SJSA1 (cell line): ENCODE measurements at places on chromosomes 16 and 17.

DNA sequence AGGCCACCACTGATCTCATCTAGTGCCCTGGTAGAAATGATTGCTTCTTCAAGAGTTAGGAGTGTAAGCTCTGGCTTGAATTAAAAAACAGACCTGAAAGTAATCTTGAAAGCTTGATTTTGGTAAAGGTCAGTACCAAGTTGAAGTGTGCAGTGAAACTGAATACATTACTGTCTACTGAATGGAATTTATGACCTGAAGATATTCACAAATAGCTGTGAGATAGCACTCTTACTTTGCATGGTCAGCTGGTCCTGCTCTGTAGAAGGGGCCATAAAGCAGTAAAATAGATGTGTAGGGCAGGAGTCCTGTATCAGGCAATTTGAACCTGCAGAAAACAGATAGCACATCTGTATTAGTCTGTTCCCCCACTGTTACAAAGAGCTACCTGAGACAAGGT, 78.6 kb downstream of the MYH13 start:
- no peak for DNase-seq

DNA sequence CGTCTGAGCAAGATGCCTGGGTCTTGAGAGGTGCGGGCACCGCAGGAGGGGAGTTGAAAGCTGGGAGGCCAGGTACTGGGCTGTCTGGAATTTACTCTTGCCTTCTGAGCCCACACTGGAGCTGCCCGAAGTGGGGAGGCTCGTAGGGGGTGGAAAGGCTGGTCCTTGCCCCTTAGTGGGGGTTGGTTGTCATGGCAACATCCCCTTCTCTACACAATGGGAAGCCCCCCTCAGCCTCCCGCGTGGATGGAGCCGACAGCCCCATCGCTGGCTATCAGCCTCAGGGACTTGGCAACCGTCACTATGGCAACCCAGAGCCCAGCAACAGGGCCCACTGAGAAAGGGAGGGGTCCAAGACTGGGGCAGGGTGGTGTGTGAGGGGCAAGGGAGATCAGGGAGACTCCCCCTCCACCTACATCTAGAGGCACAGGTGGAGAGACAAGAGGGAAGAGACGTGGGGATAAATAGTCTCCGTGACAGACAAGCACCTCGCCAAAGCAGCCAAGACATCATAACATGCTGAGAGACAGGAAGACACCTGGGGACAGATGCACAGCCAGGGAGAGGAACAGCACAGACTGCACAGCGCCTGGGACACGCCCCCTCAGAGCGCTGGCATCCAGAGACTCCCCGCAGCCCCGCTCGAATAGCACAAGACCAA, 5.3 kb upstream of the DNAH2 start:
- no peak for DNase-seq

GRCh38 chr17:78878871-78879527, 24.0 kb downstream of the CEP295NL start:
- no peak for DNase-seq

DNA sequence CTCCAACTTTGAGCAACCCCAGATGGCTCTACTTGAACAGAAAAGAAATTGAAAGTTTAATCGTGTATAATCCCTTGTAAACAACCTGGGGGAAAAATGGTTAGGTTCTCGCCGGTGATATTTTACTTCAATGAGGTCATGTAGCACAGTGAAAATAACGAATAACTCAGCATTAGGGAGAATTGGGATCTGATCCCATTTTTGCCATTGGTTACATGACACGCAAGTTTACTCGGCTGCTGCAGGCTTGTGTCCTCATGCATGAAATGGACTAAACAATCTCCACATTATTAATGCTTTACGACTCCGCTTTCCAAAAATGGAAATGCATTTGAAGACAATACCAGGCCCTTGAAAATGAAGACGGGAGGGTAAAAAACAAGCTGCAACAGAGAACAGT, 45.5 kb upstream of the LRRC37A3 start:
- DNase-seq: no peak

GRCh38 chr16:2205967-2206313, 686 bp downstream of the MLST8 start:
- DNase-seq: no peak

GRCh38 chr16:56119133-56119532, 72.2 kb upstream of the GNAO1 start:
- no peak for DNase-seq

DNA sequence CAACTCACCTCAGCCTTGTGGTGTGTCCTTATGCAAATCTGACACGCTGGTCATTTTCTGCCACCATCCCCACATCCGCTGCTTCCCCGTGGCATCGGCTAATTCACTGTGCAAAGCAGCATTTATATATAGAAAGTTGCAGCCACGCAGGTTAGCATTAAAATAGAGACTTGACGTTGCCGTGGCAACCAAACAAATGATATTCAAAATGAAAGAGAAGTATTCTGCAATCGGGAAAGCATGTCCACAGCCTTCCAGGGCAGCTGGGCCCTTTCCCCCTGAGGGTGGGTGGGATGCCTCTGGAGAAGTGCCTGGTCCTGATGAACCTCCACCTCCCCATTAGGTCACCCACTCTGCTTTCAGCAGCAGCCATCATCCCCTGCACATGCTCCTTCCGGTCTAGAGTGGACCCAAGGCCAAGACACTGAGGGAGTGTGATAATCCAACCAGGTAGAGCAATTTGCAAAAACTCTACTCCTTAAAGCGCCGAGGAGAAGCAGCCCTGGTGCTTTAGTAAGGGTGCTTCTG, 138.7 kb downstream of the GAS7 start:
- DNase-seq: no peak

DNA sequence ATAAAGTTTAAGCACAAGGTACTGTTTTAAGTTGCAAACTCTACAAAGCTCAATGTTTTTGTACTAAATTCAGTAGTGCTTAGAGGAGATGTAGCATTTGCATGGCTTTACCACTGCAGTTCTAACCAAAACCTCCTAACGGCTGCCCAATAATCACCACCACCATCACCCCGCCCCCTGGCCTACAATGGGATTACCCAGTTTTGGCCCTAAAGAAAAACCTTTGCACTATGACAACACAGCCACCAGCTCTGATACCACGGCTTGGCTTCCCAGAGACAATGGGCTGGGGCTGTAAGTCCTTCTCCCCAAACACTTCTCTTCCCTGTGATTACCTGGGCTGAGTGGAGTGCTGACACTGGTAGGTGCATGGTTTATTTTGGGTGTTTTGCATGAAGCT, 58.4 kb upstream of the MTMR4 start:
- no peak for DNase-seq

- no peak for DNase-seq
Measured at GRCh38 chr17:52885882-52886281, 727.4 kb upstream of the CA10 start.

GRCh38 chr16:69717066-69717465, 9.3 kb downstream of the NQO1 start:
- no peak for DNase-seq
